ENCODE measurements at places on chromosomes 11 and 22.

DNA sequence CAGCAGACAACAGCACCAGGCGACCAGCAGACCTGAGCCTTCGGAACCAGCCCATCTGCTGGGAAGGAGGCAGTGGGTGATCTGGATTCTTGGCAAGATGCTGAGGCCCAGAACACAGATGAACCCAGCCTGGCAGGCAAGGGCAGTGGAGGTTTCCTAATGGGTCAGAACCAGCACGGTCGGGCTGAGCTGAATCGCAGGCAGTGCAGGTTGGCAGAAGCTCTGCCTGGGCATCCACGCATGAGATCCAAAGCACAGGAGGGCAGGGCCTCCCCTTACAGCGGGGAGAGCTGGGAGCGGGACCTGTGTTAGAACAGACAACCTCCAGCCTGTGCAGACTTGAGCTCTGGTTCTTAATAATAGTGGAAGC, 47.5 kb downstream of the DSCAML1 start:
- DNase-seq = no peak

DNA sequence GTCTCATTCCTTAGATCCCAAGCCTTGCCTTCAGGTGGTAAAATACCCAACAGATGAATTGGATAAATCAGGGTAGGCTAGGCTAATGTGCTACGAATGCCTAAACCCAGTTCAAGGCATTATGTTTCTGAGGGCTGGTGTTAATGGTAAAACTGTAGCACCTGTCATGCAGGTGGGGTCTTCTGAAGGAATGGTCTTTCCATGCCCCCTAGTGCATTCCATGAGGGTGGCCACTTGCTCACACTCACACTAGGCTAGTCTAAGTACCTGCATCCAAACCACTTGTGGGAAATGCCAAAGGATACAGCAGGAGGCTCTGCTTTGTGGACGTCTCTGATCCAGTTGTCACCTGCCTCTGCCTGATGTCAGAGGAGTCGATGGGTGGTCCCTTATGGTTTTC, 24.2 kb upstream of the UCP3 start:
- DNase-seq = no peak

DNA sequence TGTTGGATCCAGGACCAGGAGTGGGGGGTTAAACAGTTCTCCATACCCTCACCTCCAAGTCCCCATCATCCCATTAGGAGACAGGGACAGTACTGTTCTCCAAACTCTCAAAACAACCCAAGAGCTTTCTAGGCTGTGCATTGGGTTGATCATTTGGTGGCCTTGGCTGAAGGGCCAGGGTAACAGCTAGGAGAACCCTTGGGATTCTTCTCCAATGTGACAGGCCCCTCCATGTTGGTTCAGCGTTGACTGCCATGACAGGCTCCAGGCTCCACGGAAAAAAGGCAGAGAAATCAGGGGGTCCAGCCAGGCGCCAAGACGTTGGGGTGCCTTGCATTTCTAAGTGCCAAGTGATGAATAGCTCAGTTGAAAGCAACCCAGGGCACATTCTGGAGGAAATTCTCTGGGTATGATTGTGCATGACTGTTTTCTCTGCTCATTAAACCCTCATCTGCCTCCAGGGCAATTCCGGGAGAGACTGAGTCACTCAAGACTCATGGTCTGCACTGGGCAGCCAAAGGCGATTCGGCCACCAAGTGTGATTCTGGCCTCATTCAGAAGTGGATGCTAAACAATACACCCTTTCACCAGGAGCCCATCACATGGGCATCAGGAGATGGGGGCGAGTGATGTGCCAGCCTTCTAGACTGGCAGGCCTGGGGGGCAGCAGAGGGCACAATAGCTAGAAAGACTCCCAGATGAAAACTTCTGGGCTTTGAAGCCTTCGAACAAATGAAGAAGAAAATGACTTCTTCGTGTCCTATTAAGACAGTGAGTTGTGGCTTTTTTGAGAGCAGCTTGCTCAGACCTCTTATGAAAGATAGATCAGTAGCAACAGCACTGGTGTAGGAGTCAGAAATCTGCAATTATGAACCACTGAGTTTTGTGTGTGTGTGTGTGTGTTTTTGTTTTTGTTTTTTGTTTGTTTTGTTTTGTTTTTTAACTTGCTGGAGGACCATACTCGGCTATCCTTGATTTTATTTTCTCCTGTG, 27.7 kb downstream of the CD44 start:
- DNase-seq = no peak

GRCh38 chr11:45212566-45213315, 66.3 kb downstream of the PRDM11 start:
- DNase-seq = no peak

GRCh38 chr11:16410479-16410878, 54.1 kb upstream of the SOX6 start:
- no peak for DNase-seq

DNA sequence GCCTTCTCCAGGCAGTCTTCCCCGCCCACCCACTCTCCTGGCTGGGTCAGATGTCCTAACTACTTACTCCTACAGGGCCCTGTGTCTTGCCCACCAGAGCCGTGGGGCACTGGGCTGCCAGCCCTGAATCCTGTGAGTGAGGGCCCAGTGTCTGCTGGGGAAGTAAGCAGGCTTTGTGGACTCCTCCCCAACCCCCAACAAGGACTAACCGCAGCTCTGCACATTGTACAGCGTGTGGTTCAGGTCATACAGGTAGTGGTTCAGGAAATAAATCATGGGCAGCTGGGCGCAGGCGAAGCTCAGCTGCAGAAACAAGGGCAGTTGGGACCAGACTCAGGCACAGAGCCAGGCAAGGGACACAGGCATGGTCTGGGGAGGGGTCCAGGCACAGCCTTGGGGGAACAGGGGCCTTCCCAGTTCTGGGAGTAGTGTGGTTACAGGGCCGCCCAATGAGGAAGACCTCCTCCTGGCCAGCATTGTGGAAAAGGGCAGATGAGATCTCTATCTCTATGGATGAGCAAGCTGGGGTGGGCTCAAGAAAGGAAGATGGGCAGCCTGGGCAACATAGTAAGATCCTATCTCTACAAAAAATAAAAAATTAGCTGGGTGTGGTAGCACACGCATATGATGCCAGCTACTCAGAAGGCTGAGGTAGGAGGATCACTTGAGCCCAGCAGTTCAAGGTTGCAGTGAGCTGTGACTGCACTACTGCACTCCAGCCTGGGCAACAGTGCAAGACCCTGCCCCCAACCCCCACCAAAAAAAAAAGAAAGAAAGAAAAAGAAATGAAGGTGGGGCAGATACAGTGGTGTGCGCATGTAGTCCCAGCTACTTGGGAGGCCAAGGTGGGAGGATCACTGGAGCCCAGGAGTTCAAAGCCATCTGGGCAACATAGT, 5.5 kb downstream of the UNC93B1 start:
- DNase-seq = no peak

DNA sequence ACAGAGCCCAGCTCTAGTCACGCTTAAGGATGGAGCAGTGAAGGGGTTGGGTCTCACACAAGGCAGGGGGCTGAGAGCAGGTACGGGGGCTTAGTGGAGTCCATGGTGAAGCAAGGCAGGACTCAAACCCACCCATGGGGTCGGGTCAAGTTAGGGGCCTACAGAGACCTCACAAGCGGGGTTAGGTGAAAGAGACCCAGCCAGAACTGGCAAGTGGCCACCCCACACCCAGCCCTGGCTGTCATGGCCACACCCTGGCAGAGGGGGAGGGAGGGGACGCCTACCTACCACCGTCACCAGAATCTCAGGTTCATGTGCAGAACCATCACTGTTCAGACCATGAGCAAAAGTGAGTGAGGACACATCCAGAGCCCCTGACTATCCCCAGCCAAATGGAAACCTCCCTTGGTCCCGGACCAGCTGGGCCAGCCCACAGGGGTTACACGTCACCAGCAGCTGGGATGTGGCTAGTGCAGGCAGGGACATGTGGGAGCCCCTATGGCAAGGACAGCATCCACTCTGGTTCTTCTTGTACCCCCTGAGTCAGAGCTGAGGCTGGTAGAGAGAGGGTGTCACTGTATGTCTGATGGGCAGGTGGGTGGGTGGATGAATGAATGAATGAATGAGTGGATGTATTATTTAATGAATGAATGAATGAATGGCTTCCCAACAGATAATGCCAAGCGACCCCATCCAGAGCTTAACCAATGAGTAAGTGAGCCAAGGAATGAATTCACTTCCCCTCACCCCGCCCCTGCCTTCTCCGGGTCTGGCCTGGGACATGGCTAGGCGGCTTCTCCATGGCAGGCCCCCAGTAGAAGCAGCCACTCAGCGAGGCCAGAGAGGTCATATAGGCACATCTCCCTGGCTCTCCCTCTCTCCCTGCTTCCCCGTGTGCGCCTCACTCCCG, 681.6 kb downstream of the TBC1D22A start:
- no peak for DNase-seq

GRCh38 chr11:102205805-102206204, 95.6 kb downstream of the YAP1 start:
- DNase-seq = no peak

- no peak for DNase-seq
Measured at GRCh38 chr22:38482662-38483308, 14.9 kb downstream of the KDELR3 start.

GRCh38 chr11:126518071-126518971, 162.8 kb downstream of the ST3GAL4 start:
- no peak for DNase-seq

DNA sequence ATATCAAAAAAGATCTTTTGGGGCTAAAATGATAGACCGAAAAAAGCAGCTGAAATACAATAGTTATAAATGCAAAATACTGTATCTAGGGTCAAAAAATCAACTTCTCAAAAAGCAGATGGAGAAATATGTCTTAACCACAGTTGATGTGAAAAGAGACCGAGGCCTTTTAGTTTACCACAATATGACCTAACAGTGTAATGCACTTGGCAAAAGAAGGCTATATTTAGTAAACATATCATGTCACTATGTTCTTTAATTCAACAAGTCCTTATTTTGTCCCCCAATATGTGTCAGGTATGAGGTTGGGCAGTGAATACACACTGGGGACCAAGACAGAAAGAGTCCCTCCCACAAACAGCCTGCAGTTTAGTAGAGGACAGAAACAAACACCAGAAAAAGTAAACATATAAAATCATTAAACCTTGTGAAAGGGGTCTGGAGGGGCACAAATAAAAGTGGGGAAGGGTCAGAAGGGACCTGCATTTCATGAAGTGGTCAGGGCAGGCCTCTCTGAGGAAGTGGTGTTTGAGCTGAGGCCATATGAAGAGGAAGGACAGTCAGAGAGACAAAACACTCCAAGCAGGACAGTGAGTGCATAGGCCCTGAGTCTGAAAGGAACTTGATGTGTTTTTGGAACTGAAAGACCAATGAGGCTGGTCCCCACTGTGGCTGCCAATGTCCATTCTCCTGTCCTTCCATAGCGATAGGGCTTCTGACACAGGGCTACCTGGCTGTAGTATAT, 53.4 kb downstream of the LIF start:
- no peak for DNase-seq

DNA sequence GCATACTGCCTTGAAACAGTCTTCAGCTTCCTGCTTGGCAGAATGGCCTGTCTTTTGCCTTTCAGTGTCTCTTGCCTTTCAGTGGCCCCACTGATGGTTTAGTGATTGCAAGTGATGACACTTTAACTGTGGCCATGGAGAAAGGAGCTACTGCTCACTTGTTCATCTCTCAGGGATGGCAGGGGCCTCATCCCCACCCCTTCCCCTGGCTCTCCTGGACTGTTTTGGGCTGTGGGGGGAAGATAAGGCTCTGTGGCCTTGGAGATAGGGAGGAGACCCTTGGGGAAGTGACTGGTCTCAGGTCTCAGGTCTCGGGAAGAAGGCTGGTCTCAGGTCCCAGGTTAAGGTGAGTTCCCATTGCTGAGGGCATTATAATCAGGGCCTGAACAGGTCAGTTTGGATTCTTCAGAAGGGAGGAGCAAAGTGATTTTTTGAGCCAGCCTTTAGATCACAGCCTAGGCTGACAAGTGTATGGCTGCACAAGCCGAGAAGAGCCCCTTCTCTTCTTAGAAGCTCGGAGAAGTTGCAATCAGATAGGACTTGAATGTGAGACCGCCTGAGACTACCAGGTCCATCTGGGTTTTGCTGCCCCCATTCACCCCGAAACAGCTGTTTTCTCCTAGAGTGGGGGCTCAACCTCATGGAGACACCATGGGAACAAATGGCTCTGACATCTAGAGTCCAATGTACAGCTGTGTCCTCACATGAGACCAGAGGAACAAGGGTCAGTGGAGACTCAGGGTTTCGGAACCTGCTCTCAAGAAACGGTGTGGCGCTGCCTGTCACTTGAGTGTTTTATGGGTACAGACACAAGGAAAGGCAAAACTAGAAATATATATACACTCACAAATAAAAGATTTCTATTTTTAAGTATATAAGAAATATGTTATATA, 15.9 kb upstream of the P2RY2 start:
- DNase-seq = no peak

DNA sequence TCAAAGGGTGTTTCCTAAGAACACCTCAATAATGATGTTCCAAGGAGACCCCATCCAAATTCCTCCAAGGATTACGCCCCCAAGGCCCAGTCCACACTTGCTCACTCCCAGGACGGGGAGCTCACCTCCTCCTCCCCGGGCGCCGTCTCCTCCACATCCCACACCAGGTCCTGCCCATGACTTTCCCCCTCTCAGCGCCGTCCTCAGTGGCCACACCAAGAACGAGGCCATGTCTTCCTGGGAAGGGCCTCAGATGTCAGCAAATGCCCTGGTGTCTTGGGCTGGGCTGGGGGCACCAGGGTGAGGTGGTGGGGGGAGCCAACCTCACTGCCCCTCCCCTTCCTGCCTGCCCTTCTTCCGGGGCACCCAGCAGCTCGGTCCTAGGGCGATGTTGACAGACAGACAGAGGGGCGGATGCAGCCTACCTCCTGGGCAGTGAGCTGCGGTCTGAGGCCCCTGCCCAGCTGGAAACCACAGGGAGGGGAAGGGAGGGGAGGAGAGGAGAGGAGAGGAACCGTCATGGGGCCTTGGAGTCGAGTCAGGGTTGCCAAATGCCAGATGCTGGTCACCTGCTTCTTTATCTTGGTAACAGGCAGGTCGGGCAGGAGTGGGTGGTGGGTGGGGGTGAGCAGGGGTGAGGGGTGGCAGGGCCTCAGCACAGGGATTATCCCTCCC, at the start of the genes C11orf21 and TSPAN32:
Gene C11orf21, minus strand, starts transcription at position 288 of the 675 bp plus-strand sequence. Its CDS starts 110 bp downstream, at position 178.
Gene TSPAN32, plus strand, starts transcription at position 383 of the 675 bp plus-strand sequence. Its CDS starts 137 bp downstream, at position 520.
- DNase-seq = peak; percentile 44

GRCh38 chr22:22460635-22461034, 47.9 kb downstream of the ZNF280B start:
- no peak for DNase-seq

DNA sequence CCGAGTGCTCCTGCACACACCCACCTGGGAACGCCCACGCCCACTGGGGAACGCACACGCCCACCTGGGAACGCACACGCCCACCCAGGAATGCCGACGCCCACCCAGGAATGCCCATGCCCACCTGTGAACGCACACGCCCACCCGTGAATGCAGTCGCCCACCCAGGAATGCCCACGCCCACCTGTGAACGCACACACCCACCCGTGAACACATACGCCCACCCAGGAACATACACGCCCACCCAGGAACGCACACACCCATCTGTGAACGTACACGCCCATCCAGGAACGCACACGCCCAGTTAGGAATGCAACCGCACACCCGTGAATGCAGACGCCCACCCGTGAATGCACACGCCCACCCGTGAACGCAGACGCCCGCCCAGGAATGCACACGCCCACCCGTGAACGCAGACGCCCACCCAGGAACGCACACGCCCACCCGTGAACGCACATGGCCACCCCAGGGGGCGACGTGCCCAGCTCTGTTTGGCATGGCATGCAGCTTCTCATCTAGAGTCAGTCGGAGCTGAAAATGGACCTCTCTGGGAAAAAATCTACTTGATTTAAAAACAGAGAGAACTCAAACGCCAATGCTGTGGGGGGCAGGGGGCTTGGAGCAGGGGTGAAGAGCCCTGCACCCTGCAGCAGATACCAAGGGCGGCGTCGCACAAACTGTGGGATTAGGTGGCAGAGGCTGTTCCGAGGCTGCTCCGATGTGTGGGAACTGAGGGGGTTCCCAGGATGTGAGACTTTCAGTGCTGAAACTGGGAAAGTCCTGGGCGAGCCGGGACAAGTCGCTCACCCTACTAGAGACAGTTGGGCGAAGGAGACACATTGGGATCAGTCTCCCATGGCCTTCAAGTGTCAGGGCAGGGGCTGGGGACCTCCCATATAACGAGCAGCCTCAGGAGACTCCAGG, 83.3 kb downstream of the MYEOV start:
- no peak for DNase-seq
